ENCODE measurements at places on chromosomes 4 and X.

DNA sequence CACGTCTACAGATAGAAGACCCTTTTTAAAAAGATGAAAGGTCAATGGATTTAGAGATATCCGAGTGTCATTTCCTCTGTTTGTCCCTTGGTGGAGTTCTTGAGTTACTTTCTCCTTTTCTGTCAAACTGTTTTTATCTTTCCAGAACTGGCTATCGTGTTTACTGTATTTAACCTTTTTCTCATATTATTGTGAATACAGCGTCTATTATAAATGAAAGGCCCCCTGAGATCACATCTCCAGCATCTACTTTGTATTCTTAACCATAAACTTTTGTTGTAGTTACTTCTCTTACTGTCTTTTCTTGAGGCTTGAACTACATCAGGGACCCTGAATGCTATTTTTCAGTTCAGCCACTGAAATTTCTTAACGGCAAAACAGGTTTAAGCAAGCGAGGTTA, 4.0 kb upstream of the PCDH7 start:
- peak; percentile 72 for DNase-seq

GRCh38 chr4:139763672-139764071, 98.1 kb downstream of the MGST2 start:
- DNase-seq = no peak

DNA sequence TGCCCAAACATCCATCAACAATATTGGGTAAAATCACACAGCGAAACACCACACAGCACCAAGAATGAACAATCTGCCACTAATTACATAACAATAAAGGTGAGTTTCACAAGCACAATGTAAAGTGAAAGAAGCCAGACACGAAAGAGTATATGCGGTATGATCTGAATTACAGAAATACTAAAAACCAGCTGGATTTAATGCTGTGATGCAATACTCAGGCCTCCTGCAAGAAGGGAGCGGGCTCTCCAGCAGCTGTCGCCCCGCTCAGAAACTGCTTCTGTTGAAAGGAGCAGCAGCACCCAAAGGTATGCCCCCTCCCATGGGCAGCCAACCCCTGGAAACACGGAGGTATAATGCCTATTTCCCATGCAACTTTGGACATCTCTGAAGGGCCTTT, 77.0 kb downstream of the PAPSS1 start:
- DNase-seq = no peak

GRCh38 chrX:128250621-128251020, 198.4 kb upstream of the ACTRT1 start:
- no peak for DNase-seq

DNA sequence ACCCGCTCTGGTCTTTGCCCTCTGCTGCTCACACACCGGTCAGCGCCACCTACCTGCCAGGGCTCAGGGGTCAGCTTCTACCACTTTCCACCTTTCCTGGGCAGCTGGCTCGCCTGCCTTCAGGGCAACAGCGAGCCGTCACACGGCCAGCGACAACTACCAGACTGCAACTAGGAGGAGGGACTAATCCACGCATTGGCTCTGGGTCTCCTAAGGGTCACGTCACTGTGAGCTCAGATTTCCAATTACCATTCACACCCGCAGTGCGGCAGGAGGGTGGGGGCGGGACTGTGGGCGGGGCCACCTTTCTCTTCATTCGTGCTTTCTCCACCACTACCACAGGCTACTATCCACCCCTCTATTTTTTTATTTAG, at the start of gene BEX5:
Gene BEX5, minus strand, starts transcription at position 172 of the 374 bp plus-strand sequence. CDS start 1,712 bp downstream, outside the sequence.
- no peak for DNase-seq

DNA sequence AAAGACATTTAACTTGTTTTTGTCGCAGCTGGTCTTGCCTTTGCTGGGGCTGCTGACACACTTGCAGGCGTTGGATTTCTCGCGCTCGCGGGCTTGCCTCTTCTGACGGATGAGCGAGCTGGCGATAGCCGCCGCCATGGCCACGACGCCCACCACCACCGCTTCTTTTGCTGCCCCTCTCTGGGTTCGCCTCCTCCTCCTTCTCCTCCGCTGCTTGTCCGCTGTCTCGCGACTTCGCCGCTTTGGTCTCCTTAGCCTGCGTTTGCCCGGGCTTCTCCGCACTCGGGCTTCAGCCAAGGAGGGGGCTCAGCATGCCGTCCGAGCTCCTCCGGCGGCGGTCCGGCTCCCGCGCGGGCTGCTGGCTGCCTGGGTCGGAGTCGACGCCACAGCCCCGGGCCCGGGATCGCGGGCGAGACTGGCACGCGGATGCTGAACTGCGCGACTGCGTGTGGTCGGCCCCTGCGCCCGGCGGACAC, 613 bp downstream of the FGF13 start:
- DNase-seq = no peak

DNA sequence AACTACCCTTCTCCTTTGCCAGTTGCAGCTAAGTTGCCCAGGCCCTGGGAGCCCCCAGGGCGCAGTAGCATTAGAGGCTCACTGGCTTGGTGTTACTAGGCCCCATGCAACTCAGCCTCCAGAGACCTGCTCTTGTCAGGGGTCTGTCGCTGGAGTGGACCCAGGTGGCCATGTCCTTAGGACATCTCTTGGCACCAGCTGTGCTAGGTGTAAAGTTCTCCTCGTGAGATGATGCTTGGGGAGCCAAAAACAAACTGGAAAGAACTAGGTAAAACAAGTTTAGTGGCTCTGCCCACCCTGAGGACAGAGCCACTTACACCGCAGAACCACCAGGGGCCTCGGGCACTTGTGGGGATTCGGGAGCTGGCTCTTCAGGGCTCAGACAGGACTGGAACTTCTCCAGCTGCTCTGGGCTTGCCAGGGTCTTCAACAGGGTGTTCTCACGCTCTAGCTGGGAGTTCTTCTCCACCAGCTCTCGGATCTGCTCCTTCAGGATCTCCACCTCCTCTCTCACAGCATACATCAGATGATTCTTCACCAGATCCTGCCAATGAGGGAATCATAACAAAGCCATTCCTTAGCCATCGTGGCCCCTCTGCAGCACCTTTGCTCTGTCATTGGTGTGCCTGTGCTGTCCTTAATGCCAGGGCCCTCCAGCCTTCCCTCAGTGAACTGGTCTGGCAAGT, 61.2 kb downstream of the TSC22D3 start:
- DNase-seq = no peak

DNA sequence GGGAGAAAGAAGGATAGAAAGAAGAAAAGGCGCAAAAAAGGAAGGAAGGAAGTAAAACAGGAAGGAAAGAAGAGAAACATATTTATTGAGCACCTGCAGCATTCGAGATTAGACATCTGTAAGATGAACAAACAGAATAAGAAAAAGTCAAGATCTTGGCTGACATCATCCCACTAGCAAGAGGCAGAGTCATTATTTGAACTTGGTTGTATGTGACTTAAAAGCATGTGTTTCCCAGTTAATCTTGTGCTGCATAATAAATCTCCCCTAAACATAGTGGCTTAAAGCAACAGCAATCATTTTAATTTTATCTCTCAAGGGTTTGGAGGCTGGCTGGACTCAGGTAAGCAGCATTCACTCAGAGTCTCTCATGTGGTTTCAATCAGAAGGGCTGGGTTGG, 38.5 kb upstream of the COX7B2 start:
- DNase-seq = no peak

- no peak for DNase-seq
These were observed 595 bp downstream of the ENOX2 start for GRCh38 chrX:130902446-130902782.

GRCh38 chr4:101183666-101184373, 163.5 kb downstream of the PPP3CA start:
- no peak for DNase-seq

GRCh38 chrX:40170830-40171512, 73.2 kb upstream of the BCOR start:
- no peak for DNase-seq

DNA sequence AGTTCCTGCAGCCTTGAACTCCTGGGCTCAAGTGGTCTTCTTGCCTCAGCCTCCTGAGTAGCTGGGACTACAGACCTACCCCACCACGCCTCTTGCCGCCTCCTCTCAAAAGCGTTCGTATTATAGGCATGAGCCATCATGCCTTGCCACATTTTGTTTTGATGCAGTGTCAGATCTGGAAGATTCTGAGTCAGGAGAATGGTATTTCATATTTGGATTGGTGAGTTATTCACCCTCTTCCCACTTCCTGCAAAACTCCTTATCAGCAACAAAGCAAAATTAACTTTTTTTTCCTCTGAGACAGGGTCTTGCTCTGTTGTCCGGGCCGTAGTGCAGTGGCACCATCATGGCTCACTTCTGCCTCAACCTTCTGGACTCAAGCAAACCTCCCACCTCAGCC, 29.6 kb downstream of the REST start:
- peak; percentile 35 for DNase-seq

All from HCT116 (cell line).